Dermis blood vessel endothelial cell (primary cell): ENCODE measurements at places on chromosomes 16 and 17. TPM values are rescaled to one million over a fixed set of nuclear protein-coding genes. Genes with fewer than 3 reads are reported as not detected.

DNA sequence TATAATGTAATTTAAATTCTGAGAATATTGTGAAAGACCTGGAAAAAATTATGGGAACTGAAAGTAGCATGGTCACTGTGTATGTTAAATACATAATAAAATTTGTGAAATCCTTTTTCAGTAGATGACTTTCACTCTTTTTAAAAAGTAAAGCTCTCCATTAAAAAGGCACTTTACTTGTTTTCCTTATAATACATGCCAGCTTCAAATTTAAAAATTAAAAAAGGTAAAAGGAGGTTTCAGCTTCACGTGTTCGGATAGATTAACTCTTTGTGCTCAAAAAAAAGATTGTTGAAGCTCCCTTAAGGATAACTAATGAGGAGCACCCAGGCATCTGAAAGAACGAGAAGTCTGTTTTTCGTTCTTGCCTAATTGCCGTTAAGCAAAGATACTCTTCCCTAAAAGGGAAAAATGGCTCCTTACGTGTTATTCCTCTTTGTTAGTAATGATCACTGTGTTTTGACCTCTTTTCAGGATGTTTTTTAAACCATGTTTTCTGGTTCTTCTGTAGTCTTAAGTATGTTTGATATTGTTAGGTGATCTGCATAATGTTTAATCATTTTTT, 87.8 kb downstream of the TUBD1 start:
- no peak for DNase-seq

DNA sequence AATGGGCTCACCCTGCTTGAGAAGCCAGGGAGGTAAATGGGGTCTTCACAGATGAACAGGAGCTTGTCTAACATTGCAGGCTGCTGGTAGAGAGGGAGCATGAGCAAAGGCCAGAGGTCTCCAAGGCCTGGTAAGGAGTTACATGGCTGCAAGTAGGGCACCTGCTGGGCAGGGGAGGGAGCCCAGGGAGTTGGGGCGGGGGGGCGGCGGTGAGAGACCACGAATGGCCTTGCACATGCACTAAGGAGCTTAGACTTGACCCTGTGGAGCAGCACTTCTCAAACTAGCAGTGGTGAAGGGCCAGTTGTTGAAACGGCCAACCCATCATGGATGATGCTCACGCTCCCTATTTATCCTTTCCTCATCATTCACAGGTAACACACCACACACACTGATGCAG, 38.4 kb downstream of the ERN1 start:
- DNase-seq, result no peak

GRCh38 chr16:77662246-77662645, 60.1 kb upstream of the NUDT7 start:
- no peak for DNase-seq

- no peak for DNase-seq
Observed at GRCh38 chr16:75445298-75445697, 12.0 kb upstream of the CFDP1 start.

- DNase-seq, result no peak
Observed at GRCh38 chr17:15038656-15039055, 226.5 kb downstream of the PMP22 start.

DNA sequence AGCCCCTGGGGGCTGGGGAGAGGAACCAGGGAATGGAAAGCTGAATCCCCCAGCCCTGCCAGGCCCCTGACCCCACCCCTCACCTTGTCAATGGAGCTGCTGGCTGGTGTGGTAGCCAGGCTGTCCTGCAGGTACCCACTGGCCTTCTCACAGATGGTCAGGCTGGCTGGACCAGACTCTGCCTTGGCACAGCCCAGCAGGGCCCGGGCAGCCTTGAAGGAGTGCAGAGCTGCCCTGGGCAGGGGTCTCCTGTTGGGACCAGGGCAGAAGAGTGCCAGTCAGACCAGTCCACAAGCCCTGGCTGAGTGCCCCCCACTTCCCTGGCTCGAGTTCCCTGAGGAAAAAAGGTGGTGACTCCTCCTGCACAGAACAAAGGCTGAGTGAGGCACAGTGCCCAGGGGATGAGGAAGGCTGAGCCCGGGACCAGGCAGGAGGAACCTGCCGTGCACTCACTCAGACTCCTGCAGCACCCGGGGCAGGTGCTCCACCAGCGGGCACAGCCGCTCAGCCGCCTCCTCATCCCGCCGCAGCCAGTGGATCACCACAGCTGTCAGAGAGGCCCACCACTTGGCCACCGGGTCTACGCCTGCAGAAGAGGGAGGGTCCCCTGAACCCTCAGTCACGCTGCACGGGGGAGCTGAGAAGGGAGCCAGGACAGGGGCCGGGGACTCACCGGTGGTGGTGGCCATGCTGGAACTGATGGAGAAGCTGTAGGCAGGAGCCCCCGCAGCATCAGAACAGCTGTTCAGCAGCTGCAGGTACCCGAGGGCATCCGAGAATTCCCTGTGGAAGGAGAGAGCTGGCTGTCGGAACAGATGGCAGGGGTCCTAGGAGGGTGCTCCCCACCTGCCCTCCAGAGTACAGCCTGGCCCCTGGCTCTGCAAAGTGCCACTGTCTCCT, 22.4 kb downstream of the SREBF1 start:
- DNase-seq, result no peak

DNA sequence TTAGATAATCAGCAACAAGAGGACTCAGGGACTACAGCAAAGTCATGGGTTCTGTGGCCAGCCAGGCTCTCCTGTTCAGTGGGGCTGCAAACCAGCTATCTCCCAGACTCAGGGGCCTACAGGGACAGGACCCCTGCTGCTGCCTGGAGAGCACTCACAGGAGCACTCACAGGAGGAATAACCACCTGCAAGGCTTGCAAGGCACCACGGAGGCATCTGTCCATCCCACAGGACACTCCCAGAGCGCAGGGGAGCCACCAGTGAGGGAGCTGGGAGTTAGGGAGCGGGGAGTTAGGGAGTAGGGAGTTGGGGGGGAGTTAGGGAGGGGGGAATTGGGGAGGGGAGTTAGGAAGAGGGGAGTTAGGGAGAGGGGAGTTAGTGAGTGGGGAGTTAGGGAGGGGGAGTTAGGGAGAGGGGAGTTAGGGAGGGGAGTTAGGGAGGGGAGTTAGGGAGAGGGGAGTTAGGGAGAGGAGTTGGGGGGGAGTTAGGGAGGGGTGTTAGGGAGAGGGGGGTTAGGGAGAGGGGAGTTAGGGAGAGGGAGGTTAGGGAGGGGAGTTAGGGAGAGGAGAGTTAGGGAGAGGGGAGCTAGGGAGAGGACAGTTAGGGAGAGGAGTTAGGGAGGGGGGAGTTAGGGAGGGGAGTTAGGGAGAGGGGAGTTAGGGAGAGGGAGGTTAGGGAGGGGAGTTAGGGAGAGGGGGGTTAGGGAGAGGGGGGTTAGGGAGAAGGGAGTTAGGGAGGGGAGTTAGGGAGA, 5.7 kb downstream of the CANT1 start:
- DNase-seq, result no peak

VMO1 gene
- total RNA-seq, result 0.51 TPM in 1 of 2 replicates, not detected in the other

CEP295NL gene
- 1.5 and 5.1 TPM in 2 replicates for total RNA-seq

SDR42E1 gene
- total RNA-seq, result 8.7 and 10.5 TPM in 2 replicates

SRSF2 gene
- 146 and 355 TPM in 2 replicates for total RNA-seq

STX1B gene
- total RNA-seq, result 0.51 and 0.70 TPM in 2 replicates

KRTAP1-5 gene
- not detected in 2 replicates for total RNA-seq

TRIM72 gene
- not detected in 2 replicates for total RNA-seq
